ENCODE measurements at places on chromosomes 1 and 21. TPM values are rescaled to one million over a fixed set of nuclear protein-coding genes. Genes with fewer than 3 reads are reported as not detected.

Gene ITGB2
- 0.70 TPM for total RNA-seq

Gene KCNJ15
- 0.55 TPM for total RNA-seq

Gene CCDC27
- not detected for total RNA-seq

Gene IFNLR1
- total RNA-seq = 1.4 TPM

Gene AGMAT
- 7.6 TPM for total RNA-seq

Gene CHI3L2
- total RNA-seq = 0.72 TPM

Gene CHRM3
- total RNA-seq = 0.16 TPM

Gene OR2T6
- total RNA-seq = not detected

Gene HTR1D
- 14.8 TPM for total RNA-seq

Gene EVA1C
- total RNA-seq = 55.7 TPM
